SHP77 (cell line): ENCODE measurements at places on chromosomes 1 and 21.

DNA sequence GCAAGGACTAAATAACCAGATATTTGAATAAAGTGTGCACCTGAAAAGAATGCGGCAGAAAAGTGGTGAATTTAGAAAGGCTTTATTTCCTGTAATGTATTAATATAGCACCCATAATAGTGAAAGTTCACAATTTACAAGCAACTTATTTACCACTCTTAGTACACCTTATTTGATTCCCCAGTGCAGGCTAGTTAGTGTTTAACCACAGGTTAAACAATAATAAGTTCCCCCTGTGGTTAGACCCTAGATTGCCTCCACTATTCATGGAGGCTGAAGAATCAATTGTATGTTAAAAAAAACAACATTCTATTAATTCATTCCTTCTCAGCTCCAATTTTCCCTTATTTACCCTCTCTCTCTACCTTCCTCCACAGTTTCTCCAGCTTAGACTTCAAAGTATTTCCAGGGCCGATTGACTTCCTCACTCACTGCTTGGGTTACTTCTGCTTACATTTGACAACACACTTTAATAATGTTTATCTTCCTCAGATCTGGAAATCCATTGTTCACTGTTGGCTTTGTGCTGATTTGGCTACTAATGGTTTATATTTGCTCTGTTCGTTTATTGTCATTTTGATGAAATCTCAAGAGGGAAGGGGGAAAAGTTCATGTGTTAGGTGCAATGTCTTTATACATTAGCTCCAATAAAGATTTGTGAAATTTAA is 796.3 kb downstream of the BRINP3 start:
- no peak for DNase-seq

DNA sequence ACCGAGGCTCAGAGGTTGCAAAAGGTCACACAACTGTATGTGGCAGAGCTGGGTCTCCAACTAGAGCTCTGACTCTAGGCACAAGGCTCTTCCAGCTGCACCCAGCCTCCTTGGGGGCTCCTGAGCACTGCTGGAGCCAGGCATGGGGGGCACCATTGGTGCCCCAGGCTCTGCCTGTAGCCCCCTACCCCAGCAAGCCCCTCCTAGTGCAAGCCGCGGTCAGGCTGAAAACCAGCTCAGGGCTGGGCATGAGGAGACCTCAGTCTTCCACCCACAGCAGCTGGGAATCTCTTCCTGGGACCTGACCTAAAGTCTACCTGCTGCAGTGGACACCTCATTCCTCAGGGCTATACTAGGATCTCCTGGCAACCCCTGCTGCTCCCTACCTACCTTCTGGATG is 14.6 kb downstream of the TNNT2 start:
- DNase-seq, result no peak

GRCh38 chr1:164033782-164034181 is 525.2 kb upstream of the PBX1 start:
- DNase-seq, result no peak

GRCh38 chr1:199448646-199449045 is 578.9 kb upstream of the NR5A2 start:
- DNase-seq, result no peak

DNA sequence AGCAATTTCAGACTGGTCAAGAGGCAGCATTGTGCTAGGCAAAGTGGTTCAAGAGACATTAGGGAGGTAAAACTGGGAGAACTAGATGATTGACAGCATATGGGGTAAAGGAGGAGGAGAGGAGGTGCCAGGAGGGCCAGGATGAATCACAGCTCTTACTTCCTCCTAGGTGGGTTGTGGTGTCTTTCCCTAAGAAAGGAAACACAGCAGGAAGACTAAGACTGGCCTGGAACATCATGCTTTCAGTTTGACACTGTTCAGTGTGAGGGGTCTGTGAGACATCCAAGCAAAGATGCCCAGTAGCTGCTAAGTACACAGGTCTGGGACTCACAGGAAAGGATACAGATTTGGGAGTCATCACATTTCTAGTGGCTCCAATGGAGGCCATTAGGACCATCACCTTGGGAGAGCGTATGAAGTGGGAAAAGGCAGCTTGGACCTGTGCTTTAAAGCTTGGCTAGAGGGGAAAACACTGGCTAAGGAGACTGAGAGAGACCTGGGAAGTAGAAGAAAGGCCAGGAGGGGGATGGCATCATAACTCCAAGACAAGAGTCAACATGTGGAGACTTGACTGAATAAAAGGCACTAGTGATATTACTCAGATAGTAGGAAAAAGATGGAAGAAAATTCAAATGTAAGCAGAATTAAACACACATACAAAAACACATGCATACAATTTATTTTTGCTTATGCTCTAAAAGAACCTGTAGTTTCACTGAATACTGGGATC is 17.3 kb downstream of the CD58 start:
- DNase-seq, result no peak

- no peak for DNase-seq
These were observed 85.3 kb downstream of the DHRS3 start for GRCh38 chr1:12532405-12533315.

DNA sequence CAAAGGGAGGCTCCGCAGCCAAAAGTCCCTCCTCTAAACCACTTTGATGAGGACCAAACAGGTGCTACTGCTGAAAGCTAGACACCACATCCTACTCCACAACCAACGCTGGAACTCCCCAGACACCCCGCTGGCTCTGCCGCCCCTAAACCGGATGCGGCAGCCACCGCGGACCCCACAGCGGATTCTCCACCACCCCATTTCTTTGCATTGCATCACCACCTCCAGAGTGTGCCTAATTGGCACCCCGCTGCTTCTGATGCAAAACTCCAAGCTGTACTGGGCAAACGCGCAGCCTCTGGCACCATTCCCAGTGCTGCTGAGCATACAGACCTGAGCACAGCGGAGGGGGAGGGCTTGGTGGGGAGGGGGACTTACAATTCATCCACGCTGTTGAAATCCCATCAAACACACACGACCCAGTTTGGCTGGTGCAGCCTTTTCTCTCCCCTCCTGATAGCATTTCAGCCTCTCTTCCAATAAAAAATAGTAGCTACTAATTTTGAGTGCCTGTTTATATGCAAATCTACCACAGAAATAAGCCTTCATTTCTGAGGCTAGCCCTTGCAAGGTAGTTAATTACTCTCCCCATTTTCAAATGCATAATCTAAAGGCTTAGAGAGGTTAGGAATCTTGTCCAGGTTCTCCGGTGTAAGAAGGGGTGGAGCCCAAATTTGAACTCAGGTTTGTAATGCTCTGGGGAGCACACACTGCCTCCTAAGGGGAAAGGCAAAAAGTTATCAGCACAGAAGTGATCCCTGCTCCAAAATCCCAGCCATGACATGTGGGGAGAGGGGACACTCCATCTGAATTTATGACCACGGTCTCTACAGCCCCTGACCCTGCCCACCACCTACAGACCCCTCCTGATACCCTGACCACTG is 12.2 kb upstream of the RGS16 start:
- peak; percentile 88 for DNase-seq

GRCh38 chr21:32245971-32246370 is 32.9 kb downstream of the MIS18A start:
- no peak for DNase-seq

DNA sequence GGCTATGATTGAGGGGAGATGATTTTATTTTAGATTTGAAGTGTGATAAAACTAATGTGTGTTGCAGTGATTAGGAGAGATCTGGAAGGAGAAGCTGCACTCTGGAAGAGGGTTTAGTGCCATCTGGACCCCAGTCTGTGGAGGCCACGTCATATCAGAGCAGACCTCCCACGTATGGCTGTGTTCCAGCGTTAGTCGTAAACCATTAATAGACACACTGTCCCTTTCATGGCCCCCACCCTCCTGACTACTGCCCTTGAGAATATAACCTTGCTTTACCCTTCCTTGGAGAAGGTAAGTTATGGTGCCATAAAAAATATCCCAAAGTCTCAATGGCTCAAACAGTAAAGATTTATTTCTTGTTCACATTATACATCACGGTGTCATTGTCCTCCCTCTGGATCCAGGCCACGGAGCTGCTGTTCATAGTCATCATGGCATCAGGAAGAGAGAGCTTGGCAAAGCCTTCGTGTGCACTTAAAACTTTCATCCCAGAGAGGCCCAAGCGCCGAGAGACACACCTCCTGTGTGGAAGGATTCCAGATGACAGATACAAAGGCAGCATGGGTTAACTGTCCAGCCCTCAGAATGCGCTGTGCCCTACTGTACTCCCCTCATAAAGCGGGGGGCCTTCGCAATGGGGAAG is 33.2 kb downstream of the RHOU start:
- DNase-seq, result no peak

GRCh38 chr1:231139125-231139649 is 22.7 kb upstream of the TRIM67 start:
- DNase-seq, result no peak
